ENCODE measurements at places on chromosomes 5 and 9.

- no peak for DNase-seq
These were observed 110.6 kb downstream of the GADD45G start for GRCh38 chr9:89715318-89715858.

GRCh38 chr9:99919930-99920329 is 13.5 kb downstream of the STX17 start:
- no peak for DNase-seq

DNA sequence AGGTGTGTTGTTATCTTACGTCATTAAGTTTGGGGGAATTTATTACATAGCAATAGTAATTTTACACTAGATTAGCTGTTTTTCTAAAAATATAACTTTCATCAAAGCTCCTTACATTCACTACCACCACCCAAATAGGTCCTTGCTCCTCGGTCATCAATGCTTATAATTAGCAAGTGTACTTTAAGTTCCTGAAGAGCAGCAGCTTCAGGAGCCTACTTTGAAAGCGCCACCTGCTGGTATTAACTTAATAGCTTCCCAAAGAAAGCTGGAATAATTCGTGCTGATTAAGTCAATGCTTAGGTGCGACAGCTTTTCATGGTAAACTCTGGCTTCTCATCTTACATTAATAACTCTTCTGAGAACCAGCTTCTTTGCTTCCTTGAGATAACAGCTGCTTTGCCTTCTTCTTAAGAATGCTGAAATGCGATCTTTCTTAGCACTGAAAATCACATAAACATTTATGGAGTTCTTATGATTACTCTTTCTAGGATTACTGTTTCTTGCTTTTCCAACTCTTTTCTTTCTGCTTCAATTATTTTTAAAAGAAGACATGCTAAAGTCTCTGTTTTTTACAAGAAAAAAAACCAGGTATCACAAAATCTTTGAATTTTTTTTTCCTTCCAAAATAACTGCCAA is 10.0 kb upstream of the C5 start:
- no peak for DNase-seq

GRCh38 chr9:109408759-109409462 is 88.1 kb upstream of the EPB41L4B start:
- no peak for DNase-seq

Data from dorsolateral prefrontal cortex (tissue), 122 donors.